Glomerular endothelial cell (primary cell): ENCODE measurements at places on chromosomes 2 and 18.
A peak's percentile ranks its signal among the peaks of the same experiment; 100 is the strongest.

- no peak for DNase-seq
These were observed 5.3 kb upstream of the SH3RF3 start for GRCh38 chr2:109123586-109124201.

GRCh38 chr2:236971131-236971821, 114.4 kb upstream of the COPS8 start:
- DNase-seq = no peak

GRCh38 chr2:149040451-149040850, 2.0 kb downstream of the LYPD6B start:
- DNase-seq = no peak

GRCh38 chr18:67072791-67073190, 443.7 kb downstream of the DSEL start:
- DNase-seq = no peak

DNA sequence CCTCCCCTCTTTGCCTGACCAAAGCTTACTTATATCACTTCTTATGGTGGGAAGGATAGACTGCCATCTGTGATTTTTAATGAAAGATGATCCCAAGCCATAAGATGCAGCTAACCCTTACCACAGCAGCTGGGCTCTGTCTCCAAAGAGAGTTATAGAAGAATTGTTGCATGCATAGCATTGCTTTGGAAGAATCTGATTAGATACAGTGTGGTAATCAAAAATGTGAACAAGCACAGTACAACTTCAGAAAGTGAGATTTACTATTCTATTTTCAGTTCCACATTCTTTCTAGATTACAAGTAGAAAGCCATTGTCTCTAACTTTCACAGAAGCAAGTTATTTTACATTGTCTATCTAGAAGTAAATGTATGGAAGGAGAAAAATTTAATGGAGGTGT, 129.0 kb upstream of the ACVR2A start:
- DNase-seq = no peak

GRCh38 chr2:107936433-107937359, 49.6 kb upstream of the SLC5A7 start:
- no peak for DNase-seq

GRCh38 chr18:47100212-47100831, 50.0 kb downstream of the HDHD2 start:
- peak; percentile 25 for DNase-seq

DNA sequence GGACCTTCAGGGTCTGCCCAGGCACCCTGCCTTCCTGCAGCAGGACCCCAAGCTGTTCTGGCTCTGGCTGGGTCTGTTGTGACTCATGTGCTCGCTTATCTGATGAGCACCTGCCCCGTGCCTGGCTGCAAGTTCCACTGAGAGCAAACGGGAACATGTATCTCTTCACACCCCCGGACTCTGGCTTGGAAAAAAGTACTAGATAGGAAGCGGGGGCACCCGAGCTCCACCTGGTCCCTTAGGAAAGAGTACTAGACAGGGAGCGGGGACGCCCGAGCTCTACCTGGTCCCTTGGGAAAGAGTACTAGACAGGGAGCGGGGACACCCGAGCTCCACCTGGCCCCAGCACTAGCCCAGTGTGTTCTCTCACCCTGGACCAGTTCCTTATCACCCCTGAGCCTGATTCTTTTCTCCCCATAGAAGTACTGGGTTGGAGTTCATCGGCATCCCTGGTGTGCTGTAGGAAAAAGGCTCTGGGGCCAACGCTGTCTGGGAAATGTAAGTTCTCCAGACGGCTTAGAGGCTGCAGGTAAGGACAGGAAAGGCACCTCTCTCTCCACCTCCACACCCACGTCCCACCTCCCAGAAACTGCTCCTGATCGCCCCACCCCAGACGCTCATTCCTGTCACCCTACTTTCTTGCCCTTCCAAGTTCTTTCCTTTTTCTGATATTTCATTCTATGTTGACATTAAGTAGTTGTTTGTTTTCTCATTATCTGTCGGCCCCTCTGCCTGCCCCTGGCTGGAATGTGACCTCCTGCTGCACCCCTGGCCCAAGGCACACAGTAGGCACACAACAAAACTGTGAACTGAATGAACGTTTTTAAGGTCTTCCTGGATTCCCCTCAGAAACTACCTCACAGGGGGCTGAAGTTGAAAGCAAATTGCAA, 40.2 kb downstream of the HDAC4 start:
- no peak for DNase-seq

DNA sequence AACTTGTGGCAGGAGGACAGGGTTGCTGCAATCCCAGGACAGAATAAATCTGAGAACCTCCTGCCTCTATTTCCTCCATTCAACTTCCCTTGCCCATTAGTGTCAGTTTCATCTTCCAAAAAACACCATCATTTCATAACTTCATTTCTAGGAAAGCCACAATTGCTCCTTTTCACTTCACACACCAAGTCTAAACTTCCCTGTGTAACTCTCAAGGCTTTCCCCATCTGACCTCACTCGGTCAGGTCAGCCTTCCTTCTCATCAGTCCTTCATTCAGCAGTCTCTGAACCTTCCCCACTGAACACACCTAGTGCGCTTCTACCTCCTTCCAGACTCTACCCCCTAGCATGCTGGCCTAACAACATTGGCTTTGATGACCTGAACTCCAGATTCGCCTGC, 35.8 kb downstream of the TCF7L1 start:
- no peak for DNase-seq

DNA sequence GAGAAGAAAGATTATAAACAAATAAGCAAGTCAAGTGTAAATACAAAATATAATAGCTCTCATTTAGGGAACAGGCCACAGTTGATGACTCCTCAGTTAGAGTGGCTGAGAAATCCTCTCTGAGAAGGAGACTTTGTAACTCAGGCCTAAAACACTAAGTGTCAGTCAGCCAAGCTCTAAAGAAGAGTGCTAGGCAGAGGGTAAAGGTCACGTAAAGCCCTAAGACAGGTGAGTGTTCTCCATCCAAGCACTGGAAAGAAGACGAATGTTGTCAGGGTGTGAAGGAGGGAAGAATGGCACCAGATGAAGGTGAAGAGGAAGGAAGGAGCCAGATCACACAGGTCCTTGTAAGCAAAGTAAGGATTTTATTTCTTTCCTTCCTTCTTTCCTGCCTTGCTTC, 24.3 kb downstream of the ERMN start:
- DNase-seq = no peak

DNA sequence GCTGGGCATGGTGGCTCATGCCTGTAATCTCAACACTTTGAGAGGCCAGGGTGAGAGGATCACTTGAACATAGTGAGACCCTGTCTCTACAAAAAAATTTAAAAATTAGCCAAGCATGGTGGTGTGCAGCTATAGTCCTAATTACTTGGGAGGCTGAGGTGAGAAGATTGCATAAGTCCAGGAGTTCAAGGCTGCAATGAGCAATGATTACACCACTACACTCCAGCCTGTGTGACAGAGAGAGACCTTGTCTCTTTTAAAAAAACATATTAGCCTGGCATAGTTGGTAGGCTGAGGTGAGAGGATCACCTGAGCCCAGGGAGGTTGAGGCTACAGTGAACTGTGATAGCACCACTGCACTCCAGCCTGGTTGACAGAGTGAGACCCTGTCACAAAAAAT, 13.7 kb downstream of the TRAPPC8 start:
- no peak for DNase-seq

GRCh38 chr18:75070625-75071483, 138.1 kb downstream of the PTGR3 start:
- DNase-seq = peak; percentile 93

DNA sequence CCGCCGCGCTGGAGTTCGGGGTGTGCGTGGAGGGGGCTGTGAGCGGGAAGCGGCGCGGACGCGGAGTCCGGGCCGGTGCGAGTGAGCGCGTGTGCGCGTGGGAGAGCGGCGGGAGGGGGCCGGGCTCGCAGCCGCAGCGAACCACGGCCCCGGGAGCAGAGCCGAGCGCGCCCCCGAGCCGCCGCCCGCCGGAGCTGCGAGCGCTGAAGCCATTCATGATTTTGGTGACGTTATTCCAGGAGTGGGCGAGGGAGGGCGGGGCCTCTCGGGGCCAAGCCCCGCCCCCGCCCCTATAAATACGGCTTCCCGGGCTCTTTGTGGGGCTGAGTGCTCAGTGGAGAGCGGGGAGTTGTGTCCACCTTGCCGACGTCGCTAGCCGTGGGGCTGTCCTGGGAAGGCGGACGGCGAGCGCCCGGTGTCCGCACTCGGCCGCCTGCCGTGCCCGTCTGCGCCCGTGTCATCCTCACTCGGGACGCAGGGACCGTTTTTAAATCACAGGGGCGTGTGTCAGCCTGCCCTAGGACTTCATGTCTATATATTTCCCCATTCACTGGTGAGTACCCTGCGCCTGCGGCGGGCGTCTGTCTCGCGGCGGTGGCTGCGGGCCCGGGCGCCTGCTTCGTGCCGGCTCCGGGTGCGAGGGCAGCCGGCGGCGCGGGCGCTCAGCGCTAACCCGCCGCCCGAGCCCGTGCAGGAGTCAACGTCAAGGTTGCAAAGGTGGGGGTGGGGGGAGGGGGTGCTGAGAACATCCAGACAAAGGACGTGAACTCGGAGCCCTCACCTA, at the start of gene LBH:
LBH (plus strand) TSS at position 323 of the 784 bp plus-strand sequence; CDS start at position 528, 205 bp downstream.
- no peak for DNase-seq

DNA sequence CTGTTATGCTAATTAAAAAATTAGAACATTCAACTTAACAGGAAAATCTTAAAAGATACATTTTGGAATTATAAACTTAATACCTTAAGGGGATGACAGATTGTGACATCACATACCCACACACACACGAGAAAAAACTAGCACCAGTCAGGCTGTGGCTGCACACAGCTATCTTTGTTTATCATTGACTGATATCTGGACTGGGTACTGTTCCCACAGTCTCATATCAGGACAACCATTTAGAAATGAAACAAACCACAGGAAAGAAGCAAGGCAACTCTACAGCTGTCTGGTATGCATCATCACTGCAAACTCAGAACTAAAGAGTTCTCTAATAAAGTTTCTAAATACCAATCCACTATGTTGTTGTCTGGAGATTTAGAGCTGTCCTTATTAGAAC, 210.9 kb upstream of the SMAD7 start:
- no peak for DNase-seq

DNA sequence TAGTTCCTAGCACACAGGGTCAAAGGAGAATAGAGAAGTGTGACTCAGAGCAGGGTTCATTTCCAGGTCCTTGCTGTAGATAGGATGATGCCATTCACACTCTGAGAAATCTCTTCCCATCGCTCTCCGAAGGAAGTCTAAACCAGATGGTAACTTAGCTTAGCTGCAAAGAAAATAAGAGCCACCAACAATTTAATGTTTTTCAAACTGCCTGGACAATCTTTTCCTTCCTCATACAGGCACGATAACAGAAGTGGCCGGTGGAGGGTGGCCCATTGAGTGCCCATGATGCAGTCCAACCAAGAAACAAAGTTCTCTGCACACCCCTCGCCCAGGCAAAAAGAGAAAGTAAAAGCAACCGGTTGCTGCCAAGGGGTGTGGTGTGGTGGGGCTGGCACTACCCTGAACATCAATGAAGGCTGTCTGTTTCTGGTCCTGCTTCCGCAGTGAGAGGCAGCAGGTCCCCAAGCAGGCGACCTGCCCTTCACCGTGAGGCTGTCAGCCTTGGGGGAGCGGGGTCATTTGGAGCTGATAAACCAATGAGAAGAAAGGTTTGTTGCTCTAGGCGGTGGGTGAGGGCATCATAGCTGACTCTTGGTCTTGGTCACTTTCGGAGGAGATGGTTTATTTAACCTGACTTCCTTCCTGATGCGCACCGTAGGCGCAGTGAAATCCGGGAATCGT, 105.6 kb upstream of the CD302 start:
- peak; percentile 20 for DNase-seq

GRCh38 chr18:56089612-56090258, 501.7 kb upstream of the TCF4 start:
- no peak for DNase-seq

DNA sequence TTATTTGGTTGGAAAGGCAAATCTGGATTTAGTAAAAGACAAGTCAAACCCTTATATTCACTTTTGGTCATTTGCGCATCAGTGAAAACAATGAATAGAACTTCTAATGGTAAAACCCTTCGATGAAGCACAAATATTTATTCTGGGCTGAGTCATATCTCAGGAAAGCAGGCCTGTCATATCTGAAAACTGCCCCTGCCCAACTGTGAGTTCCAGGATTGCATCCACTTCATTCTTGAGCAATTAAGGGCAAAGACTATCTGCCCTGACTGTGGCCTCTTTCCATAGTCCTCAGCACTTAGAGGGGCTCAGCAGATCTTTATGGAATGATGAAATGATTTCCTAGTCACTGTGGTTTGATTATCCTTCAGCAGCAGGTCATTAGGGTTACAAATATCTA, 795.2 kb upstream of the ID2 start:
- no peak for DNase-seq

DNA sequence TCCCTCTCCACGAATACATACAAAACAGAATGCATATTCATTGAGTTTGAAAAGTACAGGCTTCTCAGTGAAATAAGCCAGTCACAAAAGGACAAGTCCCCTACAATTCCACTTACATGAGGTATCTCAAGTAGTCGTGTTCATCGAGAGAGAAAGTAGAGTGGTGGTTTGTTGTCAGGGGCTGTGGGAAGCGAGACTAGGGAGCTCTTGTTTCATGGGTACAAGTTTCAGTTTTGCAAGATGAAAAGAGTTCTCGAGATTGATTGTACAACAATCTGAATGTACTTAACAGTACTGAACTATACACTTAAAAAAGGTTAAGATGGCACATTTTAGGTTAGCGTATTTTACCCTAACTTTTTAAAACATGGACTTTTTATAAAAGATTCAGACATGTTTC, 71.5 kb upstream of the TTC39C start:
- DNase-seq = no peak

- no peak for DNase-seq
These were observed 34.3 kb downstream of the MSH2 start for GRCh38 chr2:47437287-47437686.

GRCh38 chr18:57630002-57630753, 8.5 kb upstream of the NARS1 start:
- DNase-seq = peak; percentile 61

GRCh38 chr2:54048117-54048785, 67.2 kb upstream of the ACYP2 start:
- no peak for DNase-seq

GRCh38 chr18:34707670-34708069, 2.4 kb upstream of the DTNA start:
- peak; percentile 85 for DNase-seq

- DNase-seq = no peak
These were observed 407.0 kb upstream of the KCNJ3 start for GRCh38 chr2:154291511-154291910.

DNA sequence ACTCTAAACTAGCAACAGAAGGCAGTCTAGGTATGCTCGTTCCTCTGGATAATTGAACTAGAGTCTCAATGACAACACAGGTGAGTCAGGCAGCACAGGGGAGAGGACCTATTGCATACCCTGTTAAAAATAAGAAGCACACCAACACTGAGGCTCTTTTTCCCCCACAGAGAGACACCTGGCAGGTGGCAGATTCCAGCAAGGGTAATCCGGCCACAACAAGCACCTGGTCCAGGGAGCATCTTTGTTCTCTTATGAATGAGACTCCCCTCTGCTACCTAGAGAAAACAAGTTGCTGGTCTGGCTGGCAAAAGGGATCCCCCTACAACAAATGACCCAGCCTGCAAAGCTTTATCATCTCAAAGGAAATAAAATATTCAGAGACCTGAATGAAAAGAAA, 508.9 kb upstream of the POU3F3 start:
- DNase-seq = no peak

- no peak for DNase-seq
These were observed 6.7 kb downstream of the INO80C start for GRCh38 chr18:35490894-35491699.

- DNase-seq = no peak
These were observed 72.1 kb upstream of the MAP4K4 start for GRCh38 chr2:101625387-101625786.

- DNase-seq = no peak
These were observed 358.4 kb upstream of the SALL3 start for GRCh38 chr18:78621141-78621755.
